HCT116 (cell line): ENCODE measurements at places on chromosomes 4 and X.
A peak's percentile ranks its signal among the peaks of the same experiment; 100 is the strongest.

- no peak for DNase-seq
- no peak overlapping the region for H3K4me3 ChIP-seq
- no peaks in the 10 kb centered on the region for H3K36me3 ChIP-seq
- H3K27ac ChIP-seq = no peak overlapping the region
These were observed 14.5 kb downstream of the OTUD5 start for GRCh38 chrX:48942895-48943294.

GRCh38 chr4:180560896-180561295 is 1682.3 kb upstream of the TENM3 start:
- no peak for DNase-seq
- no peaks in the 10 kb centered on the region for H3K36me3 ChIP-seq
- no peak overlapping the region for H3K27ac ChIP-seq
- H3K27me3 ChIP-seq = no peaks in the 10 kb centered on the region

- no peak for DNase-seq
- no peak overlapping the region for H3K27ac ChIP-seq
- H3K27me3 ChIP-seq = no peaks in the 10 kb centered on the region
- H3K4me1 ChIP-seq = no peaks in the 10 kb centered on the region
- no peak overlapping the region for H3K4me3 ChIP-seq
- H3K36me3 ChIP-seq = no peaks in the 10 kb centered on the region
These were observed 53.1 kb upstream of the HPGD start for GRCh38 chr4:174575436-174575835.

GRCh38 chrX:96372313-96373046 is 312.2 kb upstream of the DIAPH2 start:
- no peak overlapping the region for H3K4me3 ChIP-seq
- no peaks in the 10 kb centered on the region for H3K36me3 ChIP-seq
- no peaks in the 10 kb centered on the region for H3K4me1 ChIP-seq
- peak; percentile 1 for DNase-seq
- no peak overlapping the region for H3K27ac ChIP-seq

- no peaks in the 10 kb centered on the region for H3K27me3 ChIP-seq
- no peak overlapping the region for H3K4me3 ChIP-seq
- no peak for DNase-seq
- H3K4me1 ChIP-seq = no peaks in the 10 kb centered on the region
- H3K27ac ChIP-seq = no peak overlapping the region
These were observed 44.0 kb downstream of the SERTM2 start for GRCh38 chrX:111555406-111555958.
